Activated CD4-positive, alpha-beta T cell treated with anti-CD3 and anti-CD28 coated beads for 4 hours (primary cell): ENCODE measurements at places on chromosomes 3 and 15.

GRCh38 chr15:85770096-85771041 is 24.4 kb downstream of the KLHL25 start:
- DNase-seq, result no peak

DNA sequence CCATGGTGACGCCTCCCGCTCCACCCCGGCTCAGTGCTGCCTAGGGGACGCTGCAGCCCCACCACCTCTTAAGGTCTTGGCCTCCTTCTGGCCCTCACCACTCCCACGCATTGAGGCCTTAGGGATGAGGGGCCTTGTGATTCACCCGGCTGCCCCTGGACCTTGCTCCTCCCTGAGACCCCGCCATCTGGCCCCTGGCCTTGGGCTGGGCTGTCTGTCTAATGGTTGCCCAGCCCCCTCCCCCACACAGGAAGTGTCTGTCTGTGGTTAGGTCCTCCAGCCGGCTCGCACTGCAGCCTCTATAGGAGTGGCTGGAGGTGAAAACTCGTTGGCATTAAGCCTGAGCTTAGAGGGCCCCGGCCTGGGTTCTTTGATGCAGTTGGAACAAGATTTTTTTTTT is 21.5 kb upstream of the MTHFS start:
- DNase-seq, result no peak

DNA sequence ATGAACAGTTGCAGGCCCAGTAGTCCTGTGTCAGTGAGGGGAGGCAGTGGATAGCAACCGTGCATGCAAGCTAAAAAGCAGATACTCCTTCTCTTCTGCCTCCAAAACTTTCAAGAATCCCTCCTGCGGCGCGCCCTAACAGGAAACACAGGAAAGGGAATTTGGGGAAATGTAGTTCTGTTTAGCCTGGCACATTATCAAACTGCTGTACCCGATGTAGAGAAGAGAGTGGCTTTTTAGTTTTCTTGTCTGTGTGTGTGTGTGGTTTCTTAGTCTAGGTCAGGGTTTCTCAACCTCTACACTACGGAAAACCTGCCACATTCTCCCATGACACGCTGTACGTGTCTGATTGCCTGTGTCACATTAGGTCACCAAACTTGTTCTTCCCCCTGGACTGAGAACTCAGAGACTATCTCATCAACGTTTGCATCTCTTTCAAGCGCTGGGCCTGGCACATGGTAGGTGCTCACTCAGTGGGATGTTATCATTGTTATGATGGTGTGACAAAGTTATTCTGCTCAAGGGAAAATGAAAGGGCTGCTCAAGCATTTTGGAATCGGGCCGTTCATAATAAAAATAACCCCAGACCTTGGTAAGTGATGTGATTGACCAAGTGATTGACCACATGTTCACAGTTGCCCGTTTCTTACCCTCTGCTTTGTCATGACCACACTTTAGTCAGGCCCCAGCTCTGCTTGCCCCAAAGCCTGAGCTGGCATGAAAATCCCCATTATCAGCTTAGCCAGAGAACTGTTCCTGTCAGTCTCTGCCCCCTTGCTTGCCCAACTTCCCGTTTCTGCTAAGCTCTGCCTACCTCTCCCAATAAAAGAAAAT is 33.2 kb downstream of the TM4SF4 start:
- no peak for DNase-seq

DNA sequence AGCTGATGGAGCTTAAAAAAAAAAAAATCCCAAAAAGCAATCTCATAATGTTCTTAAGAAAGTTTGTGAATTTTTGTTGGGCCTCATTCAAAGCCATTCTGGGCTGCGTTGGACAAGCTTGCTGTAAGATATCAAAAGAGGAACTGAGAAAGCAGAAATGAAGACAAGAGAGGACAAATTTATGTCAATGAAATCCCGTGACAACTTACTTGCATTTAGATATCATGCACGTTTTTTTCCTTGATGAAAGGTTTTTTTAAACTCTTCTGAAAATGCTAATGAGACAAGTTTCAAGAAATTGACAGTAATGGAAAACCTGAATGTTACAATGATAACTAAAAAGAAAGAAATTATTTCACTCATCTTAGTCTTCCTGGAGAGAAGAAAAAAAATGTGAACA is 662.9 kb downstream of the SQOR start:
- no peak for DNase-seq

- DNase-seq, result no peak
Measured at GRCh38 chr15:81502439-81502838, 128.4 kb upstream of the TMC3 start.

- no peak for DNase-seq
Measured at GRCh38 chr3:108448593-108448992, 61.8 kb downstream of the MYH15 start.

GRCh38 chr3:158725348-158726011 is 6.8 kb downstream of the RARRES1 start:
- peak; percentile 7 for DNase-seq

DNA sequence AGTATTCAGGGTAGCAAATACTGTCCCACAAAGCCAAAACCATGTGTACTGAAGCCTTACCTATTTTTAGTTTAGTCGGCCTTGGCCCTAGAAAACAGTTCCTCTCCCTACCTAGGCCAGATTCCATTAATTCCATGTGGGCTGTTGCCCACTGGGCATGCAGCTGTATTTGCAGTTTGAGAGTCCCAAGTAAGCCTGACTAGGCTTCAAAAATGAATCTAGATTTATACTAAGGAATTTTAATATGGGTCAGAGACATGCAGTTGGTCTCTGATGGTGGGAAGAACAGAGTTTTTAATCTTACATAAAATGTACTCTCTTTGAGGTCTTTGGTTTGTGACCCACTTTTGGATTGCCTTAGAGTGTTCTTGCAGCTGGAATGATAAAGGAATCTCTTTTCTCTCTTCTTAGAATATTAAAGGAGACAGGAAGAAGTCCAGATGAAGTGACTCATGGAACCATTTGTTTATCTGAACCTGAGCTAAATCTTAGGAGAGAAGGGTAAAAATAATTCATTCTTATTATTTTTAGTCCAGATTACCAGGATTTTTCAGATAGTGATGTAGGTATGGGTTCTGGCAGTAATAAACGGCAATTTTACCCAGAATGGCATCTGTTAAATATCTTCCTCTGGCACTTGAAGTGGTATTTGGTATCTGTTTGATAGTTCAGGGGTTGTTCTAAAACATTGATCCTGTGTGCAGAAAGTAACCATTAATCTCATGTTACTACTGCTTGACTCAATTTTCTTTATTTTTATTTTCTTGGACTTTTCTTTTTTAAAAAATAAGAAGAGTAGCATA is 33.8 kb downstream of the GLCE start:
- no peak for DNase-seq

GRCh38 chr15:44366971-44367370 is 60.5 kb upstream of the CTDSPL2 start:
- DNase-seq, result no peak
